ENCODE measurements at places on chromosomes 3 and 15. TPM values are rescaled to one million over a fixed set of nuclear protein-coding genes. Genes with fewer than 3 reads are reported as not detected.

The POU1F1 gene
- total RNA-seq = not detected

The RAB7A gene
- total RNA-seq = 240 TPM

The KNG1 gene
- 0.43 TPM for total RNA-seq

The PLAAT1 gene
- total RNA-seq = 4.5 TPM

The CD86 gene
- total RNA-seq = 3.7 TPM

The CYP1A2 gene
- not detected for total RNA-seq

The TTLL13 gene
- not detected for total RNA-seq

The GPR156 gene
- 0.35 TPM for total RNA-seq

GRCh38 chr3:194745422-194746184 lies 59.9 kb downstream of the FAM43A start:
- DNase-seq = no peak

GRCh38 chr15:60351066-60351465 lies 46.7 kb downstream of the ANXA2 start:
- no peak for DNase-seq

- no peak for DNase-seq
Measured at GRCh38 chr3:185187391-185187790, 34.5 kb upstream of the C3orf70 start.

DNA sequence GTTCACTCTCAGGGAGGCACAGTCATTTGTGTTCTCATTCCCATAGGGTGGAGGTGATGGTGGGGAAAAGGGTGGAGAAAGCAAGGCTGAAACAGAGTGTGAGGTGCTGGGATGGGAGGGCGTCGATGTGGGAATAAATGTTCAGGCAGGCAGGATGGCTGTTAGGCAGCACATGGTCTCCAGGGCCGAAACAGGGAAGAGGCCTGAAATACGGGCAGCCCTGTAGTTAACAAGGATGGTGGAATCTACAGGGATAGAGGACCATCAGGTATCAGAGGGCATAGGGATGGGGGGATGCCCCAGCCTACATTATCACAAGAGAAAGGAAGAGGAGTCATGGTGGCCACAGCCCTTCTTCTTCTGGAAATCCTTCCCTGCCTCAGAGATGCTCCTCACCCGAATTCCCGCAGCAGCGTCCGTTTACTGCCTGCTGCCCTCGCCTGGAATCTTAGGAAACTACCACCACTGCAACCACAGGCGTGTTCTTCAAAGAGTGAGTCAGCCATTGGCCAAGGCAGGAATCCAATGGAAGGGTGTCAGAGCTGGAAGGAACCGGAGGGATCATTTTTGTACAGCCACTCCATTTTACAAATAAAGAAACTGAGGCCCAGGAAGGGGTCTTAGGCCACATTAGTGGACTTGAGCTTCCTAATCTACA lies 49.7 kb upstream of the POMGNT2 start:
- peak; percentile 74 for DNase-seq

GRCh38 chr3:4734454-4734853 lies 241.3 kb downstream of the ITPR1 start:
- no peak for DNase-seq

DNA sequence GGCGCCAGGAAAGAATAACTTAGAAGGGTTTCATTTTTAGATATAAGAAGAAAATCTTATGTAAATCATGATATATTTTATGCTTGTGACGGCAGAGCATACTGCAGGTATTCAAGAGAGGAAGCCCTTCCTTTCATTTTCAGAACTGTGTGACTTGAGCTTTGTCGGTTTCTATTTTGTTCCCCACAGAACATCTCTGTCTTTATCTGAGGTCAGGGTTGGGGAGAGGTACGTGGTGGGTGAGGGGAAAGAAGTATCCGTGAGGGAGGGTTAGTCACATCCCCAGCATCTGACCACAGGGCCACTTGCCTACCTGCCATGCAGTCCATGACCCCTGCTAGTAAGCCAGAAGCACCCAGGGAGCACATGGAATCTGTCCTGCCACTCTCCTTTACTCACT lies 126.5 kb downstream of the DGKG start:
- no peak for DNase-seq

- no peak for DNase-seq
Measured at GRCh38 chr15:62365795-62366442, 200.8 kb upstream of the C2CD4B start.

Measured in Right ventricle myocardium superior (tissue), 1 donor.